ENCODE measurements at places on chromosomes 16 and 17. TPM values are rescaled to one million over a fixed set of nuclear protein-coding genes. Genes with fewer than 3 reads are reported as not detected.

CD300A gene
- total RNA-seq: 4.3 TPM

NPIPA5 gene
- 27.7 TPM for total RNA-seq

NFATC2IP gene
- total RNA-seq: 20.8 TPM

AANAT gene
- not detected for total RNA-seq

RAB37 gene
- total RNA-seq: 0.66 TPM

PMP22 gene
- total RNA-seq: 119 TPM

KRTAP2-3 gene
- total RNA-seq: not detected

Measured in ovary (tissue), 10 donors.